NCI-H1417 treated with DMSO at 0.1 percent for 48 hours (cell line): ENCODE measurements at places on chromosomes 2 and 18.

- no peak for DNase-seq
Measured at GRCh38 chr2:39491653-39492052, 54.6 kb upstream of the MAP4K3 start.

- DNase-seq, result no peak
Measured at GRCh38 chr2:31333046-31333445, 81.5 kb downstream of the XDH start.

- no peak for DNase-seq
Measured at GRCh38 chr2:176139661-176140512, 10.4 kb downstream of the HOXD8 start.

DNA sequence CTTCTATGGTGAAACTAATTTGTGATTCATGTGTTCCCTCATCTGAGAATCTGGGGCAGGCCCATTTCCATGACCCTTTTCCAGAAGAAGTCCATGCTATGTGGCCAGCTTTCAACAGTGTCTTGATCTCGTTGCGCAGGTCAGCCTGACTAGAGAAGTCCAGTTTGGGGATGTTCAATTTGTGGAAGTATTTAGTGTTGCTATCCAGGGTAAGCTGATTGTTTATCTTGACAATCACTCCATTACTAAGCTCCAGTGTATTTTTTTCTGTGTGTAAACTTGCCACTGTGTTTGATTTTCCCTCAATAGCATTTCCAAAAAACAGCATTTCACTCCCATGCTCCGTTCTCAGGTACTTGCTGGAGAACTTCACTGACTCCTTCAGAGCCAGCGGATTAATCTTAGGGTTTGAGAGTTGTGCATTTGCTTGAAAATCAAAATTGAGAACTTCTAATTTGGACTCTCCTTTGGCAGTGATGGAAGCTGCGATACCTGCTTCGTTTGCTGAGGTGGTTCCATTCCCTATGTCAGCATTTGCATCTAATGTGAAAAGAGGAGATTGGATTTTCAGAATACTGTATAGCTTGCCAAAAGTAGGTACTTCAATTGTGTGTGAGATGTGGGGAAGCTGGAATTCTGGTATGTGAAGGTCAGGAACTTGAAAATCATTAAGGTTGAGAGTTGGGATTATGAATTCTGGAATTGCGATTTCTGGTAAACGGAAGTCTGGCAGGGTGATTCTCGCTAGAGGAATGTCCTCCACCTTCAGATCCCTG lies 35.7 kb downstream of the APOB start:
- no peak for DNase-seq

GRCh38 chr2:233817361-233817911 lies 36.9 kb downstream of the HJURP start:
- DNase-seq, result no peak

DNA sequence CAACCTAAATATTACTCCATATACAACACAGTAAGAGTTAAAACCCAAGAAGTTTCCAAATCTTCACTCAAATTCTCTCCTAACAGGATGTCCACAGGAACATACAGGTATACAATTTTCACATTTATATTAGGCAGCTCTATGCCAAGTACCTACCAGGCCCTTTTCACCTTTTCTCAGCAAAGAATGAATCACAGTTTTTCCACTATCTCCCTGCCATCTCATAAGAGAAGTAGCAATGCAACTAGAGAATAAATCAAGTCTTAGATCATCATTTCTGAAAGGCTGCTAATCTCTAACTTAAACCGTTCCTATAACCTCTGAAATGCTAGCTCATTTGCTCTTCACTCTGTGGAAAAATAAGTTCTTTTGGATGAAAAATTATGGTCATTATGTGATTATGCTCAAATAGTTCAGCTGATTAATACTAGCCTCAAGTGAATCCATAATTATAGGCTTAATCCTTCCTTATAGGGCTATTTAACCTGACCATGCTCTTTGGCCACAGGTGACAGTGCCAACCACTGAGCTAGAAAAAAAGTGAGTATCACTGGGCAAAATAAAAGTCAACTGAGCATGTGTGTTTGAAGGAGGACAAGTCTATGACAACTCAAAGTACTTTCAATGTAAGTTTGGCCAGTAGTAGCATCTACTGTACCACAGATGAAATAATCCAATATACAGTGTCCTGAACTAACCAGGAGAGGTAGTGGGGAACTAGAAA lies 79.7 kb downstream of the COBLL1 start:
- no peak for DNase-seq

- DNase-seq, result no peak
Measured at GRCh38 chr2:180196419-180196977, 189.4 kb upstream of the CWC22 start.

DNA sequence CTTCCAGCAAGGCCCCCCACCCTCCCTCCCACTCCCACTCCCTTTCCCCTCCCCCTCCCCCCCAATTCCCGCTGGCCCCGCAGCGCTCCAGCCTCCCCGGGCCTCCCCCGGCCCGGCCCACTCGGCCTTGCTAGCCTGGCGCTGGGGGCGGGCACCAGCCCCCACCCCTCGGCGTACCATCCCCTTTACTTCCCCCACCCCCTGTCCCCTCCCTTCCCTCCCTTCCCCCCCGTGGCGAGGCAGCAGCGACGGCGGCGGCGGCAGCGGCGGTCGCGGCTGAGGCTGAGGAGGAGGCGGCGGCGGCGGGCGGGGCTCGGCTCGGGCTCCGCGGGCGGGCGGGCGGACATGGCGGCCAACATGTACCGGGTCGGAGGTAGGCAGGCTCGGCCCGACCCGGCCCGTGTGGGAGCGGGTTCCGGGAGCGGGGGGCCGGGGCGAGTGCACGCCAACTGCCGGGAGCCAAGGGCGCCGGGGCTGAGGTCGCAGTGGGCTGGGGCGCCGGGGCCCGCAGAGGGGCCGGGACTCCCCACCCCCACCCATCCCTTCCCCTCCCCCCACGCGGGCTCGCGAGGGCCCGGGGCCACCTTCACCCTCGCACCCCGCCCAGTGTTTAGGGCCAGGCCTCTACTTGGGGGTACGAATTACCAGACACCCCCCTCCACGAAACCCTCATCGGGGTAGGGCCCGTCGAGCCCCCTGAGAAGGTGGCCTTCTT lies at the start of gene MTA3:
Gene MTA3 (plus strand): TSS at position 232 of the 715 bp plus-strand sequence. CDS start 114 bp downstream, at position 346.
- no peak for DNase-seq

GRCh38 chr2:226329180-226329579 lies 470.4 kb downstream of the IRS1 start:
- DNase-seq, result no peak

DNA sequence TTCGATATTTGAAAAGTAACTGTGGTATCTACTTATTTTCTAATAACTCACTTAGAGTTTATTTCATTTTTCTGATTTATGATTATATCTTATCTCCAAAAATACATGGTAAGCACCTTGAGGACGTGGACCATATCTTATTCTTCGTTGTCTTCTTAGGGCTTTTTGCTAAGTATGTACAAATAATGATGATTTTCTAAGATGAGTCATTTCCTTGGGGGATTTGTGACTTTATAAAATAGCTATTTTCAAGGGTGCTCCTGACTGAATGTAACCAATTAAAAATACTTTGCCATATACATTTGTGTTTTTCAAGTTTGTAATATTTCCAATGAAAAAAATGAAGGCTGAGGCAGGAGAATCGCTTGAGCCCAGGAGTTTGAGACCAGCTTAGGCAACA lies 56.3 kb downstream of the GREB1L start:
- DNase-seq, result no peak

DNA sequence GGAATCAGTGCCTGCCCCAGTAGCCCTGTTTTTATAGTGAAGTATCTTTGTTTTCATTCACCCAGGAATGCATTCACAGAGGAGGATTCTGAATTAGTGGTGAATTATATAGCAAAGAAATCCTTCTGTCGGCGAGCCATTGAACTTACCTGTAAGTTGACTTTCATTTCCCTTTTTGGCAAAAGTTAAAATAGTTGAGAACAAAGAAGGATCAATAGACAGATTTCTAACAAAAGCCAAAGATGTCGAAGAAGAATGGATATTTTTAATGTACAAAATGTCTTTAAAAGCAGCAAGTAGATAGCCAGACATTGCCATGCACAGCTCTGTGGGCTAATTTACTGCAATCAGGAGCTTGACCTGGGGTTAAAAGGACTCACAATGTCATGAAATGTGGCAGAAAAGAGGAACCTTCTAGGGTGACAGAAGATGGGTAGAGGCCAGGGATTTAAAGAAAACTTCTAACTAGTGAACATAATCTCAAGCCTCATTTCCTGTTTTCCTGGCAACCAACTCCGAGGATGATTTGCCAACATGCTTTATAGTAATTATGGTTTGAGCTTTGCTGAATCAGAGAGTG lies 53.8 kb upstream of the TMEM87B start:
- no peak for DNase-seq

DNA sequence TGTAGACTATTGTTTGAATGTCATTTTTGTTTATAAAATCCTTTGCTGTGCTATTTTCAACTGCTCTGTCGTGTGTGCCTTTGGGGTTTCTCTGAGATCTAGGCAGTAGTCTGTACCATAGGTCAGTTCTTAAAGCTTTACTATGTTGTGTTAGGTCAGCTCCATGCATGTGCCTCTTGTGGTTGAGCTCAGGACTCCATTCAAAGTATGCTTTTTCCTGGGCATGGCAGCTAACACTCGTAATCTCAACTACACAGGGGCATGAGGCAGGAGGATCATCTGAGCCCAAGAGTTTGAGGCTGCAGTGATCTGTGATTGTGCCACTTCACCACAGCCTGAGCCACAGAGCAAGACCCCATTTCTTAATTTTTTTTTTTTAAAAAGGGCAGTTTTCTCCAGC lies 174.4 kb upstream of the SPHKAP start:
- DNase-seq, result no peak

DNA sequence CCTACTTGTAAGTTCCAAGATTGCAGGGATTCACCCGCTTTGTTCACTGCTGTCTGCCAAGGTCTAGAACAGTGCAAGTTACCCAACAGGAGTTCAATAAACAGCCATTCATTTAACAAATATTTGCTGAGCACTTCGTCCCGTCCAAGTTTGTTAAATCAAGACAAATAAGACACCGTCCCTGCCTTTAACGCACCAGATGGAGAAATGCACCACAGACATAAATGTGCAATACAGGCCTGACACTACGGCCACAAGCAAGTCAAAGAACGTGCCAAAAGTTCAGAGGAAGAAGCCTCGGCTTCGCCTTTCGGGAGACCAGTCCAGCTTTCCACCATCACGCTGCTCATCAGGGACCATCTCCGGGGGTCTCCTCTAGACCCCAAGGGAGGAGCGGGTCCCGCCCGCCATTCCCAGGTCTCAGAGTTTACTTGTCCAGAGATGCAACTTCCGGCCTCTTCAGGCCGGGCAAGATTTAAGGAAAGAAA lies 429 bp downstream of the C2orf76 start:
- no peak for DNase-seq

GRCh38 chr2:120448961-120449810 lies 103.2 kb downstream of the INHBB start:
- no peak for DNase-seq

DNA sequence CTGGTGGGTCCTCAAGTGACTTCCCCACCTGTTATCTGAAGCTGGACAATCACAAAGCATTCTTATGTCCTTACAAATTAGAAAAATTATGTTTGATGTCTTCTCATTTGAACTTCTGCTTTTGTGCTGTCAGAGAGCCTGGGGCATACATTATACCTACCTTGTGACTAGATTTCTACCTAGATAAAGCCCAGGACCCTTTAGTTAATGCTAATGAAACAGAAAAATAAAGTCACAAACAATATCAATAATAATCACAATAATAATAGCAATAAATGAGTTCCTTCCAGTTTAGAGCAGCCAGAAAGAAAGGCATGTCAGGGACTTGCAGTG lies 456.4 kb downstream of the SETBP1 start:
- DNase-seq, result no peak

- no peak for DNase-seq
Measured at GRCh38 chr2:59322870-59323269, 1081.7 kb upstream of the FANCL start.

DNA sequence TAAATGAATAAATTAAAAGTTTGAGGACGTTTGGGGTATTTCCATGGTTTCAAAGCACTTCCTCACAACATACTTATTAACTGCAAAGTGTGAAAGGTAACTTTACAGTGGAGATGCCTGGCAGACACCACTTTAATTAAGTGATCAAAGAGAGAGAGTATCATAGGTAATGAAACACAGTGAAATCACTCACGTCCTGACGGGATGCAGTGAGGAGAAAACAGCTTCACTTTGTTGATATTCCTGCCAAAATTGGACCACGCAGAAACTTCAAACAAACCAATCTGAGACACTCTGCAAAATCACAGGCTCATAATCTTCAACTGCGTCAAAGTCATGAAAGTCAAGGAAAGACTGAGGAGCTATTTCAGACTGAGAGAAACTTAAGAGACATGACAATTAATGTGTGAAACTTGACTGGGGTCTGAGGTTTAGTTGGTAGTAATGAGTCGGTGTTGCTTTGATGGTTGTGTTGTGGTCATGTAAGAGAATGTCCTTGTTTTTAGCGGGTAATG lies 66.0 kb upstream of the ITGB6 start:
- no peak for DNase-seq

GRCh38 chr2:134087371-134087921 lies 166.4 kb upstream of the MGAT5 start:
- no peak for DNase-seq

DNA sequence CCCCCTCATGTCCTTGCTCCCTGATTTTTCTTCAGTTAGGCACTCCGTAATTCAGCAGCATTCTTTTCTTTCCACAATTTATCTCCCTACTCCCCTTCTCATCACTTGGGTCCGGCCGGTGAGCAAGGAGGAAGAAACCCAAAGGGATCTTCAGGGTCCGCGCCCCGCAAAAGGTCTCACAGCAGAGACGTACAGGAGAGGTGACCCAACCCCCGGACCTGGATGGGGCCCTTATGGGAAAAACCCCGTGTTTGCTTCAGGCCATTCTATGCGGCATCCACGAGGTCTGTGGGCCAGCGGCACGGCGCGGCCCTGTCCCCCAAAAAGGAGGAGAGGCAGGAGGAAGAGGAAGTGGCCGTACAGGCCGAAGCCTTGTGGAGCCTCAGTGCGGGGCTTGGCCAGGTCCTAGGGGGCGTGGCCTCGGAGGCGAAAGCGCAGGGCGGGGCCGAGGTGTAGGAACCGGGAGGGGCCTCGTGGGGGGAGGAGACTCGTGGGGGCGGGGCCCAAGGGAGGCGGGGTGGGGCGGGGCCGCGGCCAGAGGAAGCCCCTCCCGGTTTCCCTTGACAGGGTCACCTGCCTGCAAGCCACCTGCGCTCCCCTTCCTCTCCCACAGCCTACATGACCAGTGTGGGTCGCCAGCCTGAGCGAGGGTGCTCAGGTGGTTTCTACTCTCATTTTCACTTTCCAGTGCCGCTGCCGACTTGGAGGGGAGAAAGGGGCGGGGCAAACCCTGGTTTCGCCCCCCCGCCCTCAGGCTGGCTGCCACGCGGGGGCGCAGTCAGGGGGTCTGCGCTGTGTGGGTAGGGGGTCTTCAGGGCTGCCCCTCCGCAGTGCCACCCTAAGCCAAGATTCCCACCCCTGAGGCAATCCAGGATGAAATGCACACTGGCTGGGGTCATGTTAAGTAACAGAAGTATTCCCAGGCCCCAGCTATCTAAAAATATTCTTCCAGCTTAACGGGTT lies 156.4 kb upstream of the XPO1 start:
- DNase-seq, result no peak

- no peak for DNase-seq
Measured at GRCh38 chr2:119672161-119672862, 6.7 kb upstream of the TMEM177 start.
